ENCODE measurements at places on chromosomes 1 and 21. TPM values are rescaled to one million over a fixed set of nuclear protein-coding genes. Genes with fewer than 3 reads are reported as not detected.

The ACKR1 gene
- not detected for total RNA-seq

The TARDBP gene
- 79.0 TPM for total RNA-seq

The RHBDL2 gene
- 18.7 TPM for total RNA-seq

The HSD3B1 gene
- not detected for total RNA-seq

The RHOU gene
- total RNA-seq: 0.26 TPM

The ERG gene
- total RNA-seq: not detected

The VASH2 gene
- not detected for total RNA-seq

GRCh38 chr1:246373828-246374569 lies 133.1 kb downstream of the SMYD3 start:
- no peak for DNase-seq

DNA sequence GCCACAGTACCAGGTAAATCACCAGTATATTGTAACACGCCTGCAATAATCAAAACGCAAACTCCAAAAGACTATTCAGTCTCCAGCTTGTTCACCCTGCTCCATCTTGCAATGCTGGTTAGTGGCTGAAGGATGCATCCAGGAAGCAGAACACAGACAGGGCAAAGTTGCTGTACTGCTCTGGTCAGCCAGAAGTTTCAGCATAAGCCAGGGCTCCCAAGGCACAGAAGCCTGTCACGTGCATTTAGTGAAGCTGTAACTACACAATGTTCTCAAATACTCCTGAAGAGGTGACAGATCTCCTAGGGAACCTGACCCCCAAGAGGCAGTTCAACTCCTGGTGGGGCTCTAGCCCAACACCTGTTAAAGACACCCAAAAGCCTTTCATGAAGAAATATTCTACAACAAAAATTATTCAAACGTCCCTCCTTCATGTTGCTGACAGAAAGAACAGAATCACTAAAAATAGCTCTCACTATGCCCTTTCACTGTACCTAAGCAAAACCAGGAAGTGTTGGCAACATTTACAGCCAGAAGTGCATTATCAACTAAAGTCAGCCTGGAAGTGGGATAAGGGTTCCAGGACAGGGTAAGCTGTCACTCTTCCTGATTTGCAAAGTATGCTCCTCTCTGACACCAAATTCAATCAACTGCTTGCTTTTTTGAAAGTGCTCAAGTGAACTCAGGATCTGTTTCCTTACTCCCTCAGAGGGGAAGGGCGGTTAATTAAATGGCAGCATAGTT lies 52.1 kb downstream of the SLC35D1 start:
- no peak for DNase-seq

DNA sequence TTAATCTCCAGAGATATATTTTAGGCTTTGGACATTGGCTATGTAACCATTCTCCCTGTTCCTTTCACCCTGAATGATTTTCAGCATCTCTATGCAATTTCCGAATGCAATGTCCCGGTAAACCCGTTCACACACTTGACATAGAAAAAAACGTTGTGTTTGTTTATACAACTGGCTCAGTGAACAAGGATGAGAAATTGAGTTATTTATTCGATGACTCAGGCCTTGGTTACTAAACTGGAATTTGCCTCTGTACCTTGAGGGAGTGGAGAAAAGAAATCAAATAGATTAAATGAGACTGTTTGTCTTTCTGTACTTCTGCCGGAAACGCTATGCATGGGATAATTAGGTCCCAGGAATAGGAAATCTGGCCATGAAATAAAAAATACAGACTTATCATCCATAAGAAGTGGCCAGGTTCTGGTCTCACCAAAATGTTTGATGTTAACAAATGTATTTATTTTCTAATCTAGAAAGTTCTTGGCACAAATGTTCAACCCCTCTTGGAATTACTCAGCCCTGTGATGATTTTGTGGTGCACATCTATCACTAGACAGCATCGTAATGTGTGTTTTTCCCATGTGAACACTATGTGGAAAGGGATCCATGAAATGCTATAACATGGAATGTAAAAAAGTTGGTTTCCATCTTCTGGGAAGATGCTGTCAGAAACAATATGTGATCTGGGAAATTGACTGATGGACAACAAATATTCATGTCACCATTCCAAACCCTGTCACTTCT lies 253.9 kb downstream of the DUSP10 start:
- DNase-seq: peak; percentile 92

DNA sequence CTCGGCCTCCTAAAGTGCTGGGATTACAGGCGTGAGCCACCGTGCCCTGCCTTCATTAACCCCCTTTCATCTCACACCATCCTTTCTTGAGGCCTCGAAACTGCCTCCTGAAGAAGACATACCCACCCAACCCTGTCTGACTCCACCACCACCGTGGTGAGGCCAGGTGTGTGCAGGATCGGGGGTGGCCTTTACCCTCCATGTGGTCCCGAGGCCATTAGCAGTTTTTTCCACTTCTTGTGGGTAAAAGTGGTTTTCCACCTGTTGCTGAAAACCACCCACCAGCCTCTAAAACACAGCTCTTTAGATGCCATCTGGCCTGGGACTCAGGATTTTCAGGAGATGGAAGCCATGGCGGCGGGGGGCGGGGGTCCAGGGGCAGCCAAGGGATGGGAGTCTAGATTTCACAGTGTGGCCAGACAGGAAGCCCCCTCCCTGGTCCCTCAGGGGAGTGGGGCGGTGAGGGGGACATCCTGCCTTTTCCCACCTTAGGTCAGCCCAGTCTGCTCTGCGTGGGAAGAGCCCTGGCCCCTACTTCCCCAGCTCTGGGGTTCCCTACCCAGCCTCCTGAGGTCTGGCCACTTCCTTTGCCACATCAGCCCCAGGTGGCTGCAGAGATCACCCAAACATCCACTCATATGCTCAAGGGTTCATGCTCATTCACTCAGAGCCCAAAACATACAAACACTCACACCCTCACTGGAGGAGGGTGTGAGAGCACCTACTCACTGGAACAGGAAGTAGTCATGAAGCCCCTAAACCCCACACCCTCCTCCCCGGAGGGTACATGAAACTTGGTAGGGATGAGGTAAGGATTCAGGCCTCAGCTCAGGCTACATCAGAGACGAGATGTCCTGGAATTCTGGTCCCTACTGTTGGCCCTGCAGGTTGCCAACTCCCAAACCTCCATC lies 2.3 kb downstream of the FGR start:
- no peak for DNase-seq

DNA sequence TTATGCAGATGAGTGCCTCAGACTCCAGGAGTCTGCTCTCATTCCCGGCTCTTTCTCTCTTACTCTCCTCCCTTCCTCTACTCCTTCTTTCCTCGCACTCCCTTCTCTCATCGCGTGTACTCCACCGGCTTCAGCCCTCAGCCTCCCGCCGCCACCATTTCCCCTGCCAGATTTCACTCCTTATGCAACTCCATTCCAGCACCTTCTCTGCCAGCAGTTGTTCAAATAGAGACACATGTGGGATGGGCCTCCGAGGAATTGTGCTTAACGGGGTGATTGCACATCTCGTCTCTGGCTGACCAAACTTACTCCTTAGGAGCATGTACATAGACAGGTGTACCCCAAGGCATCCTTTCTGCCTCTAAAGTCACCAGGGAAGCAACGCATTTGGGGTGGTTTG lies 2.1 kb downstream of the CNTN2 start:
- DNase-seq: no peak

DNA sequence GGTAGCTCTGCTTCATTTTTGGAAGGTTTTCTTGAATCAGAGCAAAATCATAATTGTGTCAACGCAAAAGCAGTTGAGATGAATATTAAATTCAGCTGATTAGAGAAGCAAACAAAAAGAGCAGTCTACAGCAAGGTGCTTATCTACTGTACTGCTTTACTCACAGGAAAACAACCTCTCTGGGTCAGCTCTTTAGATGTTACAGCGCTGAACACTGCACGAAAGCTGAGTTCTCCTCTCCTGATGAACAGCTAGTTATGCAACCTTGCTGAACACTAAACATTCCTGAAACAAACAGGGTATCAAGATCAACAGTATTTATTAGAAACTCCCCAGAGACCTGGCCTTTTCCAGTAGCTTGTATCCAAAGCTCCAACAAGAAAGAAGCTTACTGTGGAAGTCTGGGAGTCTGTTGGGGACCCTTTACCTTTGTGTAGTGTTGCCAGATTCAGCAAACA lies 41.3 kb downstream of the TBCE start:
- no peak for DNase-seq

DNA sequence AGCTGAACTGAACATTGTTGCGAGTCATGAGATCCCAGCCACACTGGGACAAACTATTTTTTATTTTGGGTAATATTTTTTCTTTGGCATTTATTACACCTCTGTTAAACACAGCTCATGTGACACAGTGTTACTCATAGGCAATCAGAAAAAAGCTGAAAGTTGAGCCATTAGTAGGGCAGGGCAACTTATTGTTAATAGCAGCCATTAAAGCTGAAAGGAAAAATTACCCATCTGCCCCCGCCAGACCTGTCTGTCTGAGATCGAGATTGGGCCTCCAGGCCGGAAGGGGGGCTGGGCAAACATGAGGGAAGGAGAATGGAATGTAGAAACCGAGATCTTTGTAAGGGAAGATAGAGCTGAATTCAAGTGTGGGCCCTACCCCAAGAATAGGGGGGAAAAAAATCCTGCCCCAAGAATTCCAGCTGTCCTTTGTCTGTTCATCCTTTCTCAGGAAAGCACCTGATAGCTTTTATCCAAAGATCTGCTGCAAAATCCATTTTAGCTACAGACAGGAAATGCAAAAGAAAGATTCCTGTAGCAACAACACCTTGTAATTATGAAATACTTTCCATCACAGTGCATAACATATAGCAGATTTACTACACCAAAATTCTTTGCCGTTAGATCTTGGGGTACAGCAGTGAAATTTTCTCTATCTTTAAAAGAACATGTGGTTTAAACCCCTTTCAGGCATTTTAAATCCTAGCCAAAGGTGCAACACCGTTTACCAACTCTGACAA lies 212.8 kb downstream of the PBX1 start:
- DNase-seq: peak; percentile 92

GRCh38 chr1:34362949-34363348 lies 186.2 kb downstream of the C1orf94 start:
- no peak for DNase-seq

- DNase-seq: no peak
These were observed 16.9 kb downstream of the SLC45A3 start for GRCh38 chr1:205663286-205663936.

DNA sequence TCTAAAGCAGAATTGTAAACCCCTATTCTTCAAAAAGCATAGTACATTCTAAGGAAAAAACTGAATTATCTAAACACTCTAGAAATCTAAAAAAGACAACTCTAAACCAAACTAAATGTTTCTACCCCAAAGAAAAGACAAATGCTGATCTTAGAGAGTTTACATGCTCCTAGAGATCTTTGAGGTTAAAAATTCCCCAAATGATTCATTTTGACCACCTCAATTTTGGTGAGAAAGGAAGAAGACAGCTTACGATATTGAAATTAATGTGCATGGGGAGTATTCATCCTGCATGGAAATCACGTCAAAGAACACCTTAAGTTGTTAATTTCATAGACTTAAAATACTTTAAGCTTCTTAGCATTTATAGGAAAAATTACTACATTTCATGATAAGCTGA lies 377.8 kb upstream of the RUNX1 start:
- DNase-seq: no peak

DNA sequence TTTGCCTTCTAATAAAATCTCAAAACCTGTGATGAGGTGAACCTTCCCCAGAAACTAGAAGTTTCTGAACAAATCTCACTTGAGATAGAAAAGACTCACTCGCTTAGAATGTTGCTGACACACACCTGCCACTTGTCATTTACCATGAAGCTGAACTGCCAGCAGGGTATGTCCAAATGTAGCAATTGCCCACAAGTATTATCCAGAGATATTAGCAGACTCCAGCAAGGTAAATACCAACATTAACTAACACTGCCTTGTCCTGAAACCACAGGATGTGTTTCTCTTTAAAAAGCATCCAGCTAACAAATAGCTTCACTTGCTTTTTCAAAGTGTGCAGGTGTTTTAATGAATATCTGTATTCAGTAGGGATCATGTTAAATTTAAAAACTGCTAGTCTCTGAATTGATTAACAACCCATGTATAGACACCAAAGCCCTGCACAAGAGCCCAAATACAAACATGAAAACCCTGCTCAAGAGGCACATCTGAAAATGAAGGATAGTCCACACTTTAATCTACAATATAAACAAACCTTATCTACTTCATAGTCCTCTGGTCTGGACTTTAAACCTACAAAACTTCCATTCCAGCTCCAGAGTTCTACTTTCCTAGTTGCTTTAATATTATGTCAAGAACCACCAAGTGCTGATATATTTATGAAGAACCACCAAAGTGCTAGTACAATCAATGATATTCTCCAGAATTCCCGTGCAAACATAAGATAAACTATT lies 19.3 kb downstream of the KRTAP8-1 start:
- no peak for DNase-seq

DNA sequence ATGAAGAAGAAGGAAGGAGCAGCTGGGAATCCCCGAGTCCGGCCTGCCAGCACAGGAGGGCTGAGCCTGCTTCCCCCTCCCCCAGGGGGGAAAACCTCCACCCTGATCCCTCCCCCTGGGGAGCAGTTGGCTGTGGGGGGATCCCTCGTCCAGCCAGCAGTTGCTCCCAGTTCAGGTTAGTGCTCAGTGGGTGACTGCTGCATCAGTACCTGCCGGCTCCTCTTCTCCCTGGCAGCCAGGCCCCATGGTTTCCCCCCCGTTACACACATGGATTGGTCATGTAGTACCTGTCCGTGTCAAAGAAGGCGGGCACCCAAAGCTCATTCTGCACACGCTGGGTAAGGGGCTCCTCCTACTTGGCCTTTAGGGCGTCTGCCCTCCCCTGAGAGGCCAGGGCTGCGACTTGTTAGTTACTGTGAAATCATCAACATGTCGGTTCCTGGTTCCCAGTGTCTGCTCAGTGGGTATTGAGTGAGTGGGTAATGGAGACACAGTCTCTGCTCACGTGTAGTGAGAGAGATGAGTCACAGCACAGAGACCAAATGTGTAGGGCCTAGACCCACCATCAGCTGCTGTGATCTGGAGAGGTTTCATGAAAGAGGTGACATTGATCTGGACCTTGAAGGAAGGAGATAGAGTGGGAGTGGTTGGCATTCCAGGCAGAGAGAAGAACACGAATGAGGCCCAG lies 11.5 kb downstream of the NECAP2 start:
- DNase-seq: no peak

GRCh38 chr1:51915951-51916350 lies 37.4 kb upstream of the NRDC start:
- DNase-seq: no peak

- no peak for DNase-seq
These were observed 17.9 kb upstream of the DYRK1A start for GRCh38 chr21:37348664-37349063.
